ENCODE measurements at places on chromosomes 2 and 18. TPM values are rescaled to one million over a fixed set of nuclear protein-coding genes. Genes with fewer than 3 reads are reported as not detected.

DNA sequence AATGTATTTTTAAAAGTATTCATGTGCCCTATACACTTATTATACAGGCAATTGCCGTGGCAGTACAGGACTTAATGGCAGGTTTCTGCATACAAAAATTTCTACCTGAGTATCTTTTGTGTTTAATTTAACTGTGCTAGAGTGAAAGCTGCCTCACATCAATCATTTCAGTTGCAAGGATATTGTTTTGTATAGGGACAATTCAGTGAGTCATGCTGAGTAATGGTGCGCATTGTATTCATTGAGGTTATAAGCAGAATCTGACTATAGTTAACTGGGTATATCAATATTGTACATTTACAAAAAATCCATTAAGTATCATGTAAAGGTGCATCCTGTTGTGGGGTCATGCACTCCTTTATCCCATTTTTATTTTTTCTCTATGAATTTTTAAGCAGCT, 121.5 kb downstream of the GCA start:
- H3K4me1 ChIP-seq = no peaks in the 10 kb centered on the region
- peaks cover 4% of the 10 kb centered on the region for H3K36me3 ChIP-seq
- no peak for DNase-seq
- H3K4me3 ChIP-seq = no peak overlapping the region
- no peak overlapping the region for H3K27ac ChIP-seq

ALPP gene
- total RNA-seq = 0.20 TPM

GRCh38 chr18:72041313-72042032, 502.7 kb downstream of the CBLN2 start:
- no peak for DNase-seq
- H3K27ac ChIP-seq = no peak overlapping the region
- H3K27me3 ChIP-seq = no peaks in the 10 kb centered on the region
- no peaks in the 10 kb centered on the region for H3K4me1 ChIP-seq
- H3K36me3 ChIP-seq = no peaks in the 10 kb centered on the region
- no peak overlapping the region for H3K4me3 ChIP-seq

ZC3H6 gene
- 3.5 TPM for total RNA-seq

DNA sequence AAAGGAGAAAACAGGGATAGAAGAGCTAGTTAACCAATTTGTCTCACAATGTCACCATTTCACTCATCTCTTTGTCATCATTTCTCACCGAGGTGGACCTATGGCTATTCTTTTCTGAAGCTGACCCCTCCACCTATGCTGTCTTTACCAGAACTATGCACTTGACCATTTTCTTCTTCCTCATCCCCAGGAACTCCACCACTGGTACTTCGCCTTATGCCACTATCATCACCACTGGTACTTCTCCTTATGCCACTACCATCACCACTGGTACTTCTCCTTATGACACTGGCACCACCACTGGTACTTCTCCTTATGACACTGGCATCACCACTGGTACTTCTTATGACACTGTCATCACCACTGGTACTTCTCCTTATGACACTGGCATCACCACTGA, 745.8 kb upstream of the CHAC2 start:
- no peak overlapping the region for H3K27ac ChIP-seq
- H3K4me3 ChIP-seq = no peak overlapping the region
- no peaks in the 10 kb centered on the region for H3K36me3 ChIP-seq
- DNase-seq = no peak
- H3K4me1 ChIP-seq = no peaks in the 10 kb centered on the region

All from H9 (cell line).